CD4-positive, alpha-beta T cell treated with Interleukin-4 for 1 hour (primary cell): ENCODE measurements at places on chromosomes 1 and 21.

DNA sequence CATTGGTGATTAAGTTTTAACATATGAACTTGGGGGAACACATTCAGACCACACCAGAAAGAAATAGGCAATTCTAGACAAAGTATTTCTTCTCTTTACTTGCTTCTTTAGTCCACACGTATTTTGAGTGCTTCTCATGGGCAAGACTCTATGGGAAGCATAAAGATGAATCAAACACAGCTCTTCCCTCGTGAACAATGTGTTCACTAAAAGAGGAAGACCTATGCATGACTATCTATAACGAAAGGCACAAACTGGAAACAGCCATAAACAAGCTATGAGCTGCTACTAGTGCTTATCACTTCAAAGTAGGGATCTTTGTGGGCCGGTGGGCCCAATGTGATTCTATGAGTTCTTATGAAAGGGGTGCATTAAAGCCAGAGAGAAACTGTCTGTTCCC, 53.0 kb upstream of the PRDX6 start:
- DNase-seq = no peak

- DNase-seq = no peak
These were observed 37.5 kb downstream of the DISP1 start for GRCh38 chr1:222852326-222852725.

DNA sequence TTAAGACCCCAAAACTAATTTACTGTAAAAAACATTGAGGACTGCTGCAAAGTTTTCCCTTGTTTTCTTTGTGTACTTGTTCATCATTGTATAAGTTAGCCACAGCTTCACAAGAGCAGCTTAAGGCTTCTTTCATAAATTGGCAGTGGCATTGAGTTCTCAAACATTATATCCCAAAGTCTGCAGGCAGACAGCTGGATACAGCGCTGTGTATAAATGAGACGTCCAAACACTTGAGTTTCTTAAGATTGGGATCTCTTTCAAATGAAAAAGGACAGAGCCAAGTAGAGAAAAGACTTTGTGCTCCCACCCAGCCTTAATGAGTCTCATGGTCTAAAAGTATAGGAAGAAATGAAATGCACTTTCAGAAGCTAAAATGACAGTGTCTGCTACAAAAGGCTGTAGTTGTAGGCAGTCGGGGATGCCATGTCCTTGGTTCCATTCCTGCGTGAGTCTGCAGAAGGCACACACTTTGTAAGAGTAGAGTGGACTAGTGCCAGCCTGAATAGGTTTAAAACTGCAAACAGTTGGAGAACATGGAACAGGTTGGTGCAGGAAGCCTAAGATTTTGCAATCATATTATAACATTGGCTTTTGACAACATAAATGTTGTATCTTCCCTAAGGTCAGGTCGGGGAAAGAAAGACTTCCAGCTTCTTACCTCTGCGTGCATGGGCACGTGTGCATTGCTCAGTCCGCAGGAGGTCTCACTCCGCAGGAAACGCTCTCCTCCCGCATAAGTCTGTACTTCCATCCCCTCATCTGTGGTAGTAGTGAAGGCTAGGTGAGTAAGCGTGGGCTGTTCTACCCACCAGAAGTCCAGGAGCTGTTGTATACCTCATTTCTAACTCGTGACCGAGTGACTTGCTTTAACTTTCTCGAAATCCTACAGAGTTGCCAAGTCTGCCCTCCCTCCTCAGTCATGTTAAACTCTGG, 94.4 kb downstream of the CD247 start:
- no peak for DNase-seq

GRCh38 chr1:68495968-68496679, 758 bp downstream of the DEPDC1 start:
- DNase-seq = peak; percentile 7

- DNase-seq = no peak
These were observed 22.7 kb downstream of the PLEKHA6 start for GRCh38 chr1:204337036-204337429.

GRCh38 chr1:226002667-226003501, 3.7 kb upstream of the SDE2 start:
- DNase-seq = no peak

GRCh38 chr1:76203127-76203526, 128.6 kb downstream of the ST6GALNAC3 start:
- DNase-seq = no peak

DNA sequence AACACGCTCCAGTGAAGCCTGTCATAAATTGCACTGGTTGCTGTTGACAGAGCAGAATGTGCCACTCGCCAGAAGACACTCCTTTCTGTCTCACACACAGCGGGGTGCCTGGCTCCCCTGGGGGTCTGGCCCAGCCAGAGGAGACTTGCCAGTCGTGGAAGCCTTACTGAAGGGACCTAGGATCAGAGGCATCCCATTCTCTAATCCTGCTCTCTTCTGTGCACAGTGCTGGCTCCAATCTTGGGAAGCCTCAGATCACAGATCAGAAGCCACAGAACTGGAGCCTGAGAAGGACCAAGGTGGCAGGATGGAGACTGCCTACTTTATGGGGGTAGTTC, 1.4 kb downstream of the SLC9A1 start:
- no peak for DNase-seq

DNA sequence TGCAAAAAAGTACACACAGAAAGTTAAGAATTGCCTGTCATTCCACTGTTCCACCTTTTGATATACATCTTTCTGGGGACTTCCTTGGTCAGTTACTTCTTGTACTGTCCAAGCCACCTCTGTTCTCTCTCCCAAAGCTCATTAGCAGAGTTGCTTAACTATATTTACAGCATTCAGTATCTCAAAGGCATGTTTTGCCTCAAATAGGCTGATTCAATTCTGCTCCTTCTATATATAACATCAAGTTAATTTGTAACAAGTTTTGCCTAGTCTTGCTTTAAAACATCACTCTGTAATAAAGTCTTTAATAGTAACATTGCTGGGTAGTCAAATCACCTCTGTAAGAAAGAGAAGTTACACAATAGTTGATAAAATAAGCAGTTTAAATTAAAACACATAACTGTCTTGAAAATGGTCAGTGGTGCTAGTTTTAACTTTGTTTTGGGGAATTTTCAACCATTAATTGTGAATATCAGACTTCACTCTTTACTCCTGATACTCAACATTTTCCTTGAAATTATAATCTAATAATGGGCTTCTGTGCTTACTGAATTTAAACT, 35.7 kb downstream of the EDARADD start:
- no peak for DNase-seq

DNA sequence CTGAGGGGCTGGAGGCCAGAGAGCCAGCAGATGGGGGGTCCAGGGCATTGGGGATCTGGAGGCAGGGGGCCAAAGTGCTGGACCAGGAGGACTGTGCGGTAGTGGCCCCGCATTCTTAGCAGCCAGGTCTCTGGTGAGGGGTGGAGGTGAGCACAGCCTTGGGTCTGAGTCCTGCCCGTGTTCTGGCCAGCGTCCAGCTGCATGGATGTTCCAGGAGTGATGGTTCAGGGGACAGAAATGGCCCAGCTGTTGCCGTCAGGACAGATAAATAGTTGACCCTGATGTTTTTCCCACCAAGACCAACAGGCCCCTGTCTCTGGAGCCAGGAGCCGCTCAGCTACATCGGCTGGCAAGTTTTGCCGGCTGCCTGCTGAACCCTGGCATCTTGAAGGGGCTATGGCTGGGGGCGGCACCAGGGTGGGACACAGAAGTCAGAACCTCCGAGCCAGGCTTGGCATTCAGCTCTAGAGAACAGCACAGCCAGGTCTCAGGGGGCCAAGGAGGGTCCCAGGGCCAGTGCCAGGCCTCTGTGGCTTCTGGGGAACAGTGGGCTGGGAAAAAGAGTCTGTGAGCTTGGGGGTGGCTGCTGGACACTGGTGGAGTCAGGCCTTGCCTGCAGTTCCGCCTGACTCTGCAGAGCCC, 19.4 kb upstream of the TTC34 start:
- DNase-seq = no peak

DNA sequence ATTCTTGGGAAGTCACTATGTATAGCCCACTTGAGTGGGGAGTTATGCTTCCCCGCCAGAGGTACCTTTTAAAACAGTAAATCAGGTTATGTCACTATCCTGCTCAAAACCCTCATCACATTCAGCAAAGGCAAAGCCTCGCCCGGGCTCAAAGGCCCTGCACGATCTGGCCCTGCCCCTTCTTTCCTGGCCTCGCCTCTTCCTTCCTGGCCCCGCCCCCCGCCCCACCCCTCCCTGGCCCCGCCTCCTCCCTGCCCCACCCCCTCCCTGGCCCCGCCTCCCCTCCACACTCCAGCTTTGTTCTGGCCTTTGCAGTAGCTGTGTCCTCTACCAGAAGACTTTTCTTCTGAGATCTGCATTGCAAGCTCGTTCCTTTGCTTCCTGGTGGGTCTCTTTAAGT, 6.6 kb downstream of the LDLRAD2 start:
- DNase-seq = peak; percentile 39

- DNase-seq = no peak
These were observed 114.3 kb upstream of the PLPPR4 start for GRCh38 chr1:99149952-99150351.

- DNase-seq = no peak
These were observed 2.3 kb upstream of the TSPAN2 start for GRCh38 chr1:115091572-115091971.

GRCh38 chr1:55375617-55376258, 160.6 kb upstream of the USP24 start:
- DNase-seq = peak; percentile 20

- no peak for DNase-seq
These were observed 69.7 kb upstream of the IPO9 start for GRCh38 chr1:201759194-201759815.

- DNase-seq = no peak
These were observed 96.3 kb downstream of the GPATCH2 start for GRCh38 chr1:217534566-217534965.

GRCh38 chr1:41952208-41952607, 33.5 kb upstream of the HIVEP3 start:
- DNase-seq = no peak

- no peak for DNase-seq
These were observed 5.2 kb downstream of the LRRC7 start for GRCh38 chr1:69572921-69573320.

DNA sequence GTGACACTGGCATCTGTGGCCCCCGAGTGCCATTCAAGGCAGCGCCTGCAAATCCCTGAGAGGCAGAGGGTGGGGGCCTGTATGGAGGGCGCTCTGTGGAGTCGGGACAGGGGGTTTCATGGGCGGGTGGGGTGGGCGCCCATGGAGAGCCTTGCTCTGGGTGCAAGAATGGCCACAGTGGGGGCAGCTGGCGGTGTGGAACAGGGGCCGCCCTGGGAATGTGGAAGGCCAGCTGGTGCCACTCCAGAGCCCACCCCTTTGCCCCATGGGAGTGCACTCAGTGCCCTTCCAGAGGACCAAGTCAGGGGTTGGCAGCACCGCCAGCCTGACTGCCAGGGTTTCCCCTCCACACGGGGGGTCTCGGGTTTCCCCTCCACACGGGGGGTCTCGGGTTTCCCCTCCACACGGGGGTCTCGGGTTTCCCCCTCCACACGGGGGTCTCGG, 55.0 kb upstream of the TRAPPC10 start:
- no peak for DNase-seq

DNA sequence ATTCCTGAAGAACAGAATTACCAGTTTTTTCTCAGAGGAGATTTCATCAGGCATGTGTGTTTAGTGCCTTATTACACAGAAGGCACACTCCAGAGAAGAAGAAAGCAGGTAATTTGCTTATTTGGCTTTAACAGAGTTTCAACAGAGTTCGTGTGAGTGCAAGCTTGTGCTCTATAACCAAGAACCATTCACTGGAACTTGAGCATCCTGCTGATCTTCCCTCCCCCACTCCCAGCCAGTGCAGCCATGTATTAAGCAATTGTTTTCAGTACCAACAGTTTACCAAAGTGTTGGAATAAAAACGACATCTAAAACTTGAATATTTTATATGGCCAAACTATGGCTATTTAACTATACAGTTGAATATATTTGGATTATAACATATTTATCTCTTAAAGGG, 4.3 kb downstream of the MGST3 start:
- DNase-seq = no peak

- no peak for DNase-seq
These were observed 21.3 kb upstream of the PGBD2 start for GRCh38 chr1:248884632-248885295.

DNA sequence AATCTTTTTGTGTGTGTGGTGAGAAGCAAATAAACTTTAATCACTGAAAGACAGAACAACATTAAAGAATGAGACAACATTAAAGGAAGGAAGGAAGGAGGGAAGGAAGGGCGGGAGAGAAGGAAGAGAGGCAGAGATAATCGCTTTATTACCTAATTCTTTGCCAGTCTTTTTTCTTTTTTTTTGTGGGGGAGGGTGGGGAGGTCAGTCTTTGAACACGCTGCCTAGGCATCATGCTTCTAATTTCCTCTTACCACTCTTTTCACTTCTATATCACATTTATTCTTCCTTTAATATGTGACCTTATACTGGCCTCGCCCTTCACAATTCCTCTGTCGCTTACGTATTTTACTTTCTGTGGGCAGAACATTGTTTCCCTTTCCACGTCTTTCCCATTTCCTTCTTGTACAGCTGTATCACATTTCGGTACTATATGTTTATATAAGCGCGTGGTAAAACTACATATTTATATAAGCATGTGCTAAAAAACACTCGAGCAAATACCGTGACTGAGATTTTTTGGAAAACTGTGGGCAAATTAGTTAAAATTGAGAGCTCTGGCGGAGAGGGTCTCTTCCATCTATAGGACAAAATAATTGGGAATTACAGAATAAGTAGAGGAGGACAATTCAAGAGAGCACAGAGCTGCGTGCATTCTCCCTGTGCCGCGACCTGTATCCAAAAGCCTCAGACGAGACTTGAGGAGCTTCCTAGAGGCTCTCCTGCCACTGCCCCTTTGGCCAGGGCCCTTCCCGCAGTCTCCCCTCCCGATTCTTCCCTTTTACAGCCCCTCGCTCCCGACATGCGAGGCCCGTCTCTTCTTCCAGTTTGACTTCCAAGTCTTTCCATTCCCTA, 823 bp upstream of the PRKAA2 start:
- no peak for DNase-seq

GRCh38 chr21:34886240-34887104, 162.6 kb downstream of the RUNX1 start:
- DNase-seq = peak; percentile 25

DNA sequence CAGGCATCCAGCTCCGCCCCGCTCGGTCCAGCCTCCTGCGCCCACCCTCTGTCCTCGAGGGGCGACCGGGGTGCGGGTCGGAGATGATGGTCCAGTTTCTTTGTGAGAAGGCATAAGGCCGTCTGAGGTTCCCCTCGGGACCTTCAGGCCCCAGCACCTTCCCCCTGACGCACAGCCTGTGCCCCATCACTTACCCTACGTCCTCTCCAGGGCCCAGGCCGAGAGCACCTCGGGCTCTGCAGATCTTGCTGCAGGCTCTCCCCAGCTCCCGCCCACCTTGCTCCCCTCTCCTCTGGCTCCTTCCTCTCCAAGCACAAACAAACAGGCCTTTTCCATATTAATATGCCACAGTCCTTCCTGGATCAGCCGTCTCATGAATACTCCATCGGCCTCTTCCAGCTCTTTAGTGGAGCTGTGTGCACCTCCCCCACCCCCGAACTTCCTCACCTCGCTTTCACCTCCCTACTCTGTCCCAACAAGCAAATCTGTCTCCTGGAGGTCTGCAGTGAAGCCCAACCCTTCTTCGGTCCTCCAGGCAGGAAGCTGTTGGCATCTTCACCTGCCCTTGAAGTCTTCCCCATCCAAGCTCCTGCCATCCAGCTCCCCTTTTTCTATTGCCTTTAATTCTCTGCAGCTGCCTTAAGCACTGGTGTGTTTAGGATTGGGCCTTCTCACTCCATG, 448 bp upstream of the COL9A2 start:
- no peak for DNase-seq

- no peak for DNase-seq
These were observed at the start of gene PRKAA2 for GRCh38 chr1:56644919-56645676. Gene PRKAA2 (plus strand): TSS chr1:56645314. CDS start chr1:56645388, 74 bp downstream.
